ENCODE measurements at places on chromosomes 11 and 22.
A peak's percentile ranks its signal among the peaks of the same experiment; 100 is the strongest.

DNA sequence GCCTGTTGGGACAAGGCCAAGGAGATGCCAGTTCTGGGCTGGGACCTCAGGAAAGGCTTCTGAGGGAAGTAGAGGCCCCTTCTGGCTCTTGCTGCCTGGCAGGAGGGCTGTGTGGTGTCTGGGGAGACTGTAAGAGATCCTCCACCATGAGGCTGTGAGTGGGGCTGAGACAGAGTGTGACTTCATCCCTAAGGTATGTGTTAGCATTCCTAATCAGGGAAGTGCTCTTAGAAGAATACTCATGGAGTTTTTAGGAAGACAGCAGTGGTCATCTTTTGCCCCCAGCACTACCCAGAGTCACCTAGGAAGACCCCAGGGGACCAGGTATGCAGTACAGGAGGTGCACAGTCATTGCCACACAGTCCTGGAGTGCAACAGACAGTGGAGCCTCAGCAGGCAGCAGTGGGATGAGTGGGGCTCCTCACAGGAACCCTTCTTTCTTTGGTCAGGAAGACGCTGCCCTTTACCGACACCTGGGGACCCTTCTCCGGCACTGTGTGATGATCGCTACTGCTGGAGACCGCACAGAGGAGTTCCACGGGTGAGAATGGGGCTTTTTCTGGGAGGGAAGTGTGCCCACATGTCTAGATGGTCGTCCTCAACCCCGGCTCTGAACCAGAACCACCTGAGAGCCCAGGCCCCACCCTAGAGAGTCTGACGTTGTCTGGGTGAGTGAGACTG, 2.8 kb downstream of the RIC8A start:
- DNase-seq = no peak

DNA sequence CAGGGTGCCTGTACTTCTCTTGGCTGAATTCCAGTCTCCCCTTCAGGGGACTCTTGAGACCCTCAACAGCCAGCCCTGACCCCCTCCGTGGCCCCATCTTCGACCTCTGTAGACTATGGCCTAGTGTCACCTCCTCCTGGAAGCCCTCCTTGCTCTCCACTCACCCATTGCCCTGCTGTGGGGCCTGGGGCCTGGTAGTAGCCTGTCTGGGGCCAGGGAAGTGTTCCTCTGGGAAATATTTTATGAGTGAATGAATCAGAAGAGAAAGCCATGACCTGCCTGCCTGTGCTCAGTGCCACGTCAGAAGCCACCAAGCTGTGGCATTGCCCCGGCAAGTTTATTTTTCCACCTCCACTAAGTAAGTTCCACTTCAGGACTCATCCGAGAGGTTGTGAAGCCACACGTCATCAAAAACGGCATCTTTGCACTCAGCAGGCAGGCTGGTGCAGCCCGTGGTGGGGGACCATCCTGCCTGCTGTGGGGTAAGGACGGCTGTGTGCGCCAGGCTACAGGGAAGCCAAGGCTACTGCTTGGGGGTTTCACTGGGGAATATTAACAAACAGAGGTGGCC, 59.6 kb upstream of the PPARA start:
- DNase-seq = no peak

- no peak for DNase-seq
These were observed 436.7 kb upstream of the LUZP2 start for GRCh38 chr11:24060125-24060524.

DNA sequence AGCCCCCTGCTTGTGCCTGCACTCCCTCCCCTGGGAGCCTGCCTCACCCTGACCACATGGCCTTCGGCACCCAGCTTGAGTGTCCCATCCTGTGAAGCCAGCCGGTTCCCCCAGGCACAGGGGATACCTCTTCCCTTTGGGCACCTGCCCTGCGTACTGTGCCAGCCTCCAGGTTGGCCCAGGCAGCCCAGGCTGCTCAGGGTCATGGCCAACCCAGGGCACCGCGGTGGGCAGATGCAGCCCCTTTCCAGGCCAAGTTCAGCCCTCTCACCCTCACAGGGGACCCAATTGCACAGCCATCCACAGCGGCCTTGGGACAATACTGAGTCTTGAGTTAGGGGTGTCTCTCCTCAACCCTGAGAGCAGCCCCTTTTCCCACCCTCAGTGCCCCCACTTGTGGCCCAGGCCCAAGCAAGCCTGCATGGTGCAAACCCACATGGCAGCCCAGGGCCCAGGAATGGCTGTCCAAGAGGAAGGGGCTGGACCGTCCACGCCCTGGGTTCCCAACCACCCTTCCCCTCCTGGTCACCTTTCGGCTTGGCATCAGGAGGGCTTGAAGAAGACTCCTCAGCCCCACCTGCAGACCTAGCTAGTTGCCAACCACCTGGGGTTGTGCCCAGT, 87.7 kb downstream of the CDKN1C start:
- no peak for DNase-seq

GRCh38 chr22:38056969-38057891, at the start of gene PICK1:
Gene PICK1 (plus strand): TSS chr22:38057404. CDS start chr22:38057810, 406 bp downstream.
- DNase-seq = peak; percentile 66

GRCh38 chr11:82004537-82005213, 729.0 kb downstream of the FAM181B start:
- no peak for DNase-seq

GRCh38 chr11:10518123-10518522, 22.9 kb downstream of the RNF141 start:
- DNase-seq = no peak

GRCh38 chr22:47057916-47058585, 295.6 kb downstream of the TBC1D22A start:
- DNase-seq = no peak

Data from activated naive CD4-positive, alpha-beta T cell (primary cell).